Dermis microvascular lymphatic vessel endothelial cell (primary cell): ENCODE measurements at places on chromosomes 13 and 19. TPM values are rescaled to one million over a fixed set of nuclear protein-coding genes. Genes with fewer than 3 reads are reported as not detected.

GRCh38 chr19:44800461-44800860, 8.4 kb upstream of the BCAM start:
- DNase-seq, result peak; percentile 69

DNA sequence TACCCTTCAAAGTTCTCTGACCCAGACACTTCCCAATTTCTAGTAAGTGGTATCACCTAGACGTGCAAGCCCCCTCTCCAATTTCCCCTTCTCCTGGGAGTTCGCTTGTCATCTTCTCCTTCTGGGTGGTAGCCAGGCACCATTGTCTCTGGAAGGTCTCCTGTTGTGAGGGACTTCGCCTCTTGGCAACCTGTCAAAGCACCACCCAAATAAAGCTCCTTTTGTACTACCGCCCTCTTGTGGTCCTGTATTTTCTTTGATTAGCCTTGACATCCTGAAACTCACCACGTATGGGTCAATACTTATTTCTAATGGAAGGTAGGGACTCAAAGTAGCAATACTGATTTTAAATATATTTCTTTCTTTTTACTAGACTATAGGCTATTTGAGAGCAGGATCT, 8.2 kb downstream of the GPC5 start:
- DNase-seq, result peak; percentile 54

Gene SACS
- 25.8 and 35.0 TPM in 2 replicates for total RNA-seq

DNA sequence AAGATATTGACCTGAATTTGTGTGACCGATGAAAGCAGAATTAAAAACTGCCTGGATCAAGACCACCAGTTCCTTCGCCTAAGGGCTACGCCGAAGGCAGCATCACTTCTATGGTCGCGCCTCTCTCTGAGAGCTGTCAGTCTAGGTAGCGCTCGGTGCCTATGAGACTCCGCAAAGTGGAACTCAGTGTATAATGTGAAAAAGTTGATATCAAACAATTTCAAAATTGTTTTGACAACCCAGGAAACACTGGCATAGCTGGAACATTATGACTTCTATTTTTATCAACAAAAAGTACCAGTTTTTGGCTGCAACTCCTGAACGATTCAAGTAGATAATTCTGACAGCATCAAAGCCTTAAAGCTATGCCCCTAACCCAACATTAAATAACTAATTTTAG, 223.6 kb downstream of the MYO16 start:
- no peak for DNase-seq

Gene KLK12
- total RNA-seq, result not detected in 2 replicates

Gene APOE
- total RNA-seq, result 0.64 and 3.5 TPM in 2 replicates
